CD4-positive, alpha-beta T cell (primary cell): ENCODE measurements at places on chromosomes 6 and 20.
A peak's percentile ranks its signal among the peaks of the same experiment; 100 is the strongest.

GRCh38 chr6:33077908-33078307, 2.1 kb downstream of the HLA-DPB1 start:
- DNase-seq = no peak

GRCh38 chr20:11076434-11077105, 402.8 kb upstream of the JAG1 start:
- DNase-seq = no peak

DNA sequence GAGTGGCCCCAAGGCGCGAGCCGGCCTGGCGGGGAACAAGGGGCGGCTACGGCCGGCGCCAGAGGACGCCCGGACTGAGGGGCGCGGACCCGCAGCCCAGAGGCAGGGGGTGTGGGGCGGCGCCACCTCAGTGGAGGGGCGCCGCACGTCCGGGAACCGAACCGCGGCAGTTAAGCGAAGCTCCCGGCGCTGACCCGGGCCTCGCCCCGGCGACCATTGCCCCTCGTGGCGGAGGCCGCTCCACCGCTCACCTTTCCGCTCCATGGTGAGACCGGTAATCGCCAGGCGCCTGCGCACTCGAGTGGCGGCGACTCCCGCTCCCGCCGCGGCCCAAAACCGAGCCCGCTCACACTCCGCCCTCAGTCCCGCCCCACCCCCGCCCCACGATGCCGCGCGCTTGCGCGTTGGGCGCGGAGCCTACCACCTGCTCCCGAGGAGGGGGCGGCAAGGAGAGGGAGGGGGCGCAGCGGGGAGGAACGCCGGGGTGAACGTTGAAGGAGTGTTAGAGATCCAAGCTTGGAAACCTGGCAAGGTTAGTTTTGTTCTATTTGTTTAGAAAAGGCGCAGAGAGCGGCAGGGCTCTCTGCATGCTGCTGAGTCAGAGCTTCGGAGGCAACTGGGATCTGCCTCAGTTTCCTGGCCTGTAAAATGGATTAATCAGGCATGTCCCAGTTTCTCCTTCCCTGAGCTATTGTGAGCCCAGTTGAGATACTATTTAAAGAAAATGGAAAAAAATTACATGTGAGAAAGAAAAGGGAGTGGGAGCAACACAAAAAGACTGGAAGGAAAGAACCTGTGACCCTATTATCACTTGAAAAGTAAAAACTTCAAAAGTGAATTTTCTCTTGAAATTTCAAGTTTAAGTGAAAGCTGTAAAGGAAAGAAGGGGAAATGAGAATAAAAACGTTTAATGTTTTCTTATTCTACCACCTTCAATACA, at the start of gene SRPK1:
SRPK1 (minus strand) TSS at position 306 of the 940 bp plus-strand sequence; CDS start at position 264, 42 bp downstream.
- peak; percentile 71 for DNase-seq

- no peak for DNase-seq
These were observed 44.2 kb upstream of the SLC9A8 start for GRCh38 chr20:49768204-49769047.

DNA sequence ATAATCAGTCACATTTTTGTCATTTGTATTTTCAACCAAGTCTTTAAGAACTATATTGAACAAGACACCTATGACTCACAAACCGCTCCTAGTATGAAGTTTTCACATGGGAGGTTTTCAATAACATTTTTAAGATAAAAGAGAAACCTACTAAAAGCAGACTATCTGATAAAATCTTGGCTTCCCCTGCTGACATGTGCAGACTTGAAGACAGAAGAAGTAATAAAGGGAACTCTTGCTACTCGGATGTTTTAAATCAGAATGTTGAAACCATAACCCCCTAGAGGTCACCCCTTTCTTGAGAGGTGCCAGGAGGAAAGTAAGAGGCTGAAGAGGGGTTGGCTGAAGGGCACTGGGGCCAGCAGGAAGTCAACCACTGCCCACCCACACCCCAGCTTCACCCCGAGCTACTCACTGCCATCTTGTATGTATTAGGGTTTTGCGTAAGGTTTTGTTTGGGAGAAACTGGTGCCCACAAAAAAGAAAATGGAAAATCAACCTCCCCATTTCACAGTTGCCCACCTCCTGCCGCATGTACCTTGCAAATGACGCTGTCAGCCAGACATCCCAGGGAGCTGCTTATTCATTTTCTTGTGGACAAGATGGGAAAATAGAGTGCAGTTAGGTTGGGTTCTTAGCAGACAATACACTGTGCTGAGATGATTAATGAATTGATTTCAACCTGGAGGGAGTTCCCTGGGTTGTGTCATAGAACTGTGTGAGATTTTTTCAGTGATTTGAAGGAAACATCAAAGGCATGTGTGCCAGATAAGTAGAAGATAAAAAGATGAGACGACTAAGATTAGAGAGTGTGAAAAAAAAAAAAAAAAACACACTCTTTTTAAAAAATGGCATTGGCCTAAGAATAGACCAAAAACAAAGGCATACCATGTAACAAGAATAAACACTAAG, 83.2 kb upstream of the TAB2 start:
- DNase-seq = peak; percentile 79

- no peak for DNase-seq
These were observed 29.0 kb downstream of the ARMC2 start for GRCh38 chr6:108877046-108877751.

GRCh38 chr6:48615041-48615440, 504.0 kb upstream of the PTCHD4 start:
- no peak for DNase-seq

GRCh38 chr20:47124181-47124717, 229.6 kb downstream of the EYA2 start:
- DNase-seq = no peak

GRCh38 chr6:78810698-78811097, 56.7 kb upstream of the IRAK1BP1 start:
- no peak for DNase-seq

DNA sequence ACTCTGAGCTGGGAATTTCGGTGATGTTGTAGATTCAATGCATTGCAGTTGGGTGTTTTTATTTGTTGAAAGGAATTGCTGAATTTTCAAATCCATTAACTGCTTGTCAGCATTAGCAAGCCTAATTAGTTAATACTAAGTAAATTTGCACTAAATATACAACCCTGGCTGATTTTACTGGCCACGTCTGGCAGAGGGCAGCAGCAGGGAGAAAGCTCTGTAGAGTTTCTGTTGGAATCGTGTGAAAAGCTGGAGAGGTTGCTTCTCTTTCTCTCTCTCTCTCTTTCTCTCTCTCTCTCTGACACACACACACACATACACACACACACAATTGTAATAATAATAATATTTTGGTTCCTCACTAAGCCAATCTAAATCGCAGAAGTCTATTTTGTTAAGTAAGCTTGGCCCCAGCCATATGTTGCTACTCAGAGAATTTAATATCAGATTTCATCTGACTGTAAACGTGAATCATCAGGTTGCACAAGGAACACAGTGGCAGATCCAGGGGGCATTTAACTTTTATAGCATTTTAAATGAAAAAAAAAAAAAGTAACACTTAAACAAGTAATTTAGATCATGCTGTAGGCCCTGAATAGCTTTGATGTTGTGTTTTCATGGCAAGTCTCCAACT, 289.5 kb downstream of the ESR1 start:
- no peak for DNase-seq

GRCh38 chr6:3381233-3381921, 75.5 kb downstream of the SLC22A23 start:
- DNase-seq = no peak

- no peak for DNase-seq
These were observed 443.5 kb downstream of the PREX1 start for GRCh38 chr20:48384147-48384818.

DNA sequence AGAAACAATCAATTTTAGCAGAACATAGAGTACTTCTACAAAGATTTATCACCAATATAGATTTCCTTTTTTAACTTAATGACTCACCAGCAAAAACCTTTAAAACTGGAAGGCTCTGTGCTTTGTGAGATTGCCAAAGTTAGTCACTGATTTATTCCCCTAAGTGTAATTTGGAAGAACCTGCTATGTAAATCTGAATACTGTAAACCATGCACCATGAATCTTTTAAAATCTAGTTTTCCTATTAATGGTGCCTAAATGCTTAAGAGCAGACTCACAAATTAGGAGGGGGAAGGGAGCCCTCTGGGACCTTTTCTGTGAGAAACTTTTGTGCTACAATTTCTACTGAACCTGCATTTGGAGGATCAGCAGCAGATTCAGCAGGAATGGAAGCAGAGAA, 57.8 kb upstream of the PNRC1 start:
- DNase-seq = no peak

DNA sequence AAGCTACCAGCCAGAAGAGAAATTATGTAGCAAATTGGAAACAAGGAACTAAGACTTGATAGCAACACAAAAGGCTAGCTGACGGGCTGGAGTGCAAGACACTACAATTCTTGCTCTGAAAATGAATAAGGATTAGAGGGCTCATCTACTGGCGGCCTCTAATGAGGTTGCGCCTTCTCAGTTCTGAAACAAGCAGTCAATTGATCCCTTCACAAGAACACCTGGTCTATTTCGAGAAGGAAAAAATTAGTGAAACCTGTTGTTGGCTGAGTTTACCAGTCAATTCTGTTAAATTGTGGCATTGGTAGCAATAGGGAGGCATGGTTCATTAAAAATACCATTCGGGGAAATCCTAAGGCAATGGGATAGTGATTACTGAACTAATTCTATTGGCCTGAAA, 74.8 kb upstream of the JARID2 start:
- DNase-seq = no peak

DNA sequence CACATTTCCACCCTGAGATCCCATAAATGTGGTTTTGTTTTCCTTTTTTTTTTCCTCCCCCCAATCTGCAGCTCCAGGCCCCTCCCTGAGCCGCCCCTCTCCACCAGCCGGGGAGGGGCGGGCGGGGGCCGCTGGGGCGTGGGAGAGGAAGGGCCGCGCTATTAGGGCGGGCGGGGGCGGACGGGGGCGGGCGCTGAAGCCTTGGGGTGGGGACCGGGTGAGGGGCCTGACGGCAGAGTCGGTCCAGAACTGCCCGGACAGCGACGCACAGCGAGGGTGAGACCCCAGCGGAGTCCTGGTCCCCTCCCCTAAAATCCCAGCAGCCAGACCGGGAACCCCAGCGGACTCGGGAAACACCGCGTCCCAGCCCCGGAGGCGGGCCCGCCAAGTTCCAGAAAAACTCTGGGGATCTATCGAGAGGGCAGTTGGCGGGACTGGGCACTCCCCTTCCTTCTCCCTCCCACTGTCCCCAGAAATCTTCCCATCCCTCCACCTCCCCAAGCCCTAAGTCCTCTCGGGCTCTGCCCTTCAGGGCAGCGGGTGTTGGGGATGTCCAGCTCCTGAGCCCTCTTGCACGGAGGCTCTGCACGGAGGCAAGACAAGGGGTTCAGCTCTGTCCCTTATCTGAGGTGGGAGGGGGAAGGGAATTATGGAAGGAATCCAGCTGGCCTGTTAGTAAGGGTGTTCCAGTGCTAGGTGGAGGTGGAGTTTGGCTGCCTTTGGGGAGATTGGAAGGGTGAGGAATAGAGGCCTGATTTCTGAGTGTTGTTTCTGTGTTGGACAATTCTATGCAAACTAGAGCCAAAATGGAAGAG, at the start of gene PRICKLE4:
PRICKLE4 (plus strand) TSS at position 232 of the 815 bp plus-strand sequence. CDS start 2,692 bp downstream, outside the sequence.
- DNase-seq = no peak

GRCh38 chr6:19691465-19692167, 145.6 kb upstream of the ID4 start:
- DNase-seq = no peak

GRCh38 chr6:111250791-111251354, 163.6 kb downstream of the SLC16A10 start:
- DNase-seq = no peak

GRCh38 chr6:38239719-38240451, 399.8 kb downstream of the BTBD9 start:
- no peak for DNase-seq

DNA sequence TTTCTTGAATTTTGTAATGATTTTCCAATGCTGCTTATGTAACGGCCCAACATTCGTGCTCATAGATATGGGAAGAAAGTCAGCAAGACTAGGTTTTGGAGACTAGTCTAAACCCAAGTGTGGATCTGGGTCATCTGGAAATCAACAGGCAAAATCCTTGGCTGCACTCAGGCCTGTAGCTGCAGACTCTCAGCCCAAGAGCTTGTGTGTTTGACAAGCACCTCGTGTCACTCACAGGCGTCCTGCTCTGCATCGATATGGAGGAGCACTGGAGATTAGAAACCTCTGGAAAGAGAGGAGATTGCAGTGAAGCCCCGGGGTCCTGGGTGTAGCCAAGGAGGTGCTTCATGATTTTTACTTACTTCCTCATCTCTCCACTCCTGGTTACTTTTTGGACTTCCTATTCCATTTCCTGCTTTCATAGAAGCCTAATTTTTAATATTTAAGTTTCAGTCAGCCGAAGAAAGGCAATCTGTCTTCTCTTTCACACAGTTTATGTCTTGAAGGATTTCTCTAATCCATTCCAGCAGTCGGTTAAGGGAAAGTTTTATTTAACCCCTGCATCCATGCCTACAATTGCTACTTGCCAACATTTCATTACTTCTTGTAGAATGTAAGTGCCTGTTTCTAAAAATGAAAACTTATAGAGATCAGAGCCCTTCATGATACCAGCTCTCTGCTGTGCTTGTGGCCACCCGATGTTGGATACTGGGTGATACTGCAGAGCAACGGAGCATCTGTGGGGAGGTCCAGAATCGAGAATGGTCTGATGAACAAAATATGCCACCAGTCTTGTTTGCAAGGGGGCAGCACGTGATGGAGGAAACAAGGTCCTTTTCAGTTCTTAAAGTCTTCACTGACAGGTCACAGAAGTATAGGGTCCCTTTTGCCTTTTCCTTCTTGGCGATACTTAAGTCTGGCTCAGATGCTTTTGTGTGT, 296.3 kb downstream of the QKI start:
- no peak for DNase-seq

DNA sequence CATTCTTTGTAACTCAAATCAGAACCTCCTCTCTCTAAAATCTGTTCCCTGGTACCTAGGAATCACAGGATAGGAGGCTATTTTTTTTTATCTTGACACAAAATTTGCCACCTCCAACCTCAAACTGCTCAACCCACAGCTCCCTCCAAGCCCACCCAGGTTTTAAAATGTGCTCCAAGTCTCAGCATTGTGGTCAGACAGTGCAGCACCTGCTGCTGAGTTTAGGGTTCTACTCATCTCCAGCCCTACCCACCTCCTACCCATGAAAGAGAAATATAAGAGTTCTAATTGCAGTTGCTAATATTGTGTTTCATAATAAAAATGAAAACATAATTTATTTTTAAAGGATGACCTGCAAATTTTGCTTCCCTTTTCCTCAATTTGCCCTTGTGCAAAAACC, 496.5 kb downstream of the MAFB start:
- no peak for DNase-seq

DNA sequence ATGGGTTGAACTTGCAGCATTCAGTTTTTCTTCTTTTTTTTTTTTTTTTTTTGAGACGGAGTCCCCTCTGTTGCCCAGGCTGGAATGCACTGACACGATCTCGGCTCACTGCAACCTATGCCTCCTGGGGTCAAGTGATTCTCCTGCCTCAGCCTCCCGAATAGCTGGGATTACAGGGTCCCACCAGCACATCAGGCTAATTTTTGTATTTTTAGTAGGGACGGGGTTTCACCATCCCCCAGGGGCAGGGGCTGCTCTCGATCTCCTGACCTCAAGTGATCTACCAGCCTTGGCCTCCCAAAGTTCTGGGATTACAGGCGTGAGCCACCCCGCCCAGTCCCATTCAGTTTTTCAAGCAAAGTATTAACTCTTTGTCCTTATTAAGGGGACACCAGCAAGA, 117.6 kb upstream of the PRSS16 start:
- no peak for DNase-seq
